ENCODE measurements at places on chromosomes 7 and 10.

DNA sequence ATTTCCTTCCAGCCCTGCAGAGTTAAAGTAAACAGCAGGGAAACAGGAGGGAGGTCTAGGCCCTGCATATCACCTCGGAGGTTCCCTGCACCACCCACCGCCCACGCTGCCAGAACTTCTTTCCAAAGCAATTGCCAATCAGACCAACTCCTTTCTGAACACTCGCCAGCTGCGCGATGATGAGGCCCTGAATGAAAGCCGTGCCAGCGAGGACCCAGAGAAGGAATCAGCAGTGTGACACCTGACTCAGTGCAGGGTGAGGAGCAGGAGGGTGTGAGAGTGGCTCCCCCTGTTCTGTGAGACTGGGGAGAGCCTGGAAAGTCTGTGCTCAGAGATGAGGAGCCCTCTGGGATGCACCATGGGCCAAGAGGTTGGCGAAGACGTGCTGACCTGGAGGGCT is 3.3 kb upstream of the TCERG1L start:
- no peak for DNase-seq

- DNase-seq = no peak
Observed at GRCh38 chr10:131532745-131533341, 221.3 kb upstream of the TCERG1L start.

DNA sequence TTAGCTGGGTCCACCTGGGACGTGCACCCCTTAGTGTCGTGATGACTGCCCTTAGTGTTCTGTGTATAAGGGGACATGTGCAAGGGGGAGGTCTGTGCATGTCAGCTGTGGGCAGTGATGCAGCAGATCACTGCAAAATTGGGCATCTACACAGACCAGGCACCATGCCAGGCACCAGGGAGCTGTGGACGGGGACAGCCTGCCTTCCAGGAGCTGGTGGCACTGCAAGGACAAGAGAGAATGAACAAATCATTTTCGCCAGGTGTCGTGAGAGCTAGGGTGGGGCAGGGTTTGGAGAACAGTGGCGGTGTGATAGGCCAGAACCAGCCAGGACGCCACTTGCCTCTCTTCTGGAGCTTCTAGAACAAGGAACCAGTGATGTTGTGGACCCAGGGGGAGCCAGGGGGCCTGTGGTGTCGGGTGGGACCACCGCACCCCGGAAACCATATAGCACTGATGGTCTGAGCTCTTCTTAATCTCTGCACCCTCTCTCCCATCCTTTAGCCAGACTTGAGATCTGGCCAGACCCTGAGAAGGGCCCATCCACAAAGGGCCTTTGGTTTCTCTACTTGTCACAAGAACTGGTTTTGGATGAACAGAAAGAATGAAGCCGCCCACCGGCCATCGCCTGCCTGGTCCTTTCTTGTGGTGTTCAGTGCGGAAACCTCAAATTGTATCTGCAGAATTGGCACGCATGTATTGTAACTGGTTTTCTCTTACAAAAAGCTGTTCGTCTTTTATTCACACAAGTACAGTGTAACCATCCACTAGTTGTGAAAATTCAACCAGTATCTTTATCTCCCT is 30.7 kb downstream of the PRF1 start:
- DNase-seq = peak; percentile 21

DNA sequence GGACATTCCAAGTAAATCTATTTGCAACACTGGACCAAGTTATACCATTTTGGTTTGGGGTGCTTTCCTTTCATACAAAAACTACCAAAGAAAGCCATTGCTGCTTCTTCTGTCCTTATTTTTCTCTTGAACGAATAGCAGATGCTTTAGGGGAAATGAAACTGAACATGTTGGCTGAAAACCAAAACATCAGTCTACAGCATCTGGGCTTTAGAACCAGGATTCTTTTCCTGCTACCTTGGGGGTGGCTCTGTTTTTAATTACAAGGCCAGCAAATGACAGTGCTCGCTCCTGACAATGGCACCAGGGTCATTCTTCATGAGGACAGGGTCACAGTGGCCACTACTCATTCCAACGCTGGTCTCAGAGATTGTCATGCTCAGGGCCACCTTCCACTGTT is 80.3 kb downstream of the WDR11 start:
- no peak for DNase-seq

GRCh38 chr7:106952001-106952657 is 87.0 kb downstream of the PIK3CG start:
- DNase-seq = no peak

- DNase-seq = no peak
Observed at GRCh38 chr7:6501586-6502564, 49.4 kb downstream of the GRID2IP start.

DNA sequence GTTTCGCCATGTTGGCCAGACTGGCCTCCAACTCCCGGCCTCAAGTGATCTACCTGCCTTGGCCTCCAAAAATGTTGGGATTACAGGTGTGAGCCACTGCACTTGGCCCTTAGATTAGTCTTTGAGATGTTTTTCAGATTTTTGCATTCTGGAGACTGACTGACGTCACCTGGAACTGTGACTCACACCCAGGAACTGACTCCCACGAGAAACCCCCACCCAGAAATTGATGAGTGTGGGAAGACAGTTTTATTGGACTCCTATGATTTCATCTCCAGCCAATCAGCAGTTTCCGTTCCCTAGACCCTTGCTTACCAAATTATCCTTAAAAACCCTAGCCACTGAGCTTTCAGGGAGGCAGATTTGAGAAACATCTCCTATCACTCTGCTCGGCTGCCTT is 867.3 kb downstream of the TYW1 start:
- DNase-seq = no peak

- DNase-seq = no peak
Observed at GRCh38 chr7:157605638-157606037, 268.8 kb downstream of the DNAJB6 start.

DNA sequence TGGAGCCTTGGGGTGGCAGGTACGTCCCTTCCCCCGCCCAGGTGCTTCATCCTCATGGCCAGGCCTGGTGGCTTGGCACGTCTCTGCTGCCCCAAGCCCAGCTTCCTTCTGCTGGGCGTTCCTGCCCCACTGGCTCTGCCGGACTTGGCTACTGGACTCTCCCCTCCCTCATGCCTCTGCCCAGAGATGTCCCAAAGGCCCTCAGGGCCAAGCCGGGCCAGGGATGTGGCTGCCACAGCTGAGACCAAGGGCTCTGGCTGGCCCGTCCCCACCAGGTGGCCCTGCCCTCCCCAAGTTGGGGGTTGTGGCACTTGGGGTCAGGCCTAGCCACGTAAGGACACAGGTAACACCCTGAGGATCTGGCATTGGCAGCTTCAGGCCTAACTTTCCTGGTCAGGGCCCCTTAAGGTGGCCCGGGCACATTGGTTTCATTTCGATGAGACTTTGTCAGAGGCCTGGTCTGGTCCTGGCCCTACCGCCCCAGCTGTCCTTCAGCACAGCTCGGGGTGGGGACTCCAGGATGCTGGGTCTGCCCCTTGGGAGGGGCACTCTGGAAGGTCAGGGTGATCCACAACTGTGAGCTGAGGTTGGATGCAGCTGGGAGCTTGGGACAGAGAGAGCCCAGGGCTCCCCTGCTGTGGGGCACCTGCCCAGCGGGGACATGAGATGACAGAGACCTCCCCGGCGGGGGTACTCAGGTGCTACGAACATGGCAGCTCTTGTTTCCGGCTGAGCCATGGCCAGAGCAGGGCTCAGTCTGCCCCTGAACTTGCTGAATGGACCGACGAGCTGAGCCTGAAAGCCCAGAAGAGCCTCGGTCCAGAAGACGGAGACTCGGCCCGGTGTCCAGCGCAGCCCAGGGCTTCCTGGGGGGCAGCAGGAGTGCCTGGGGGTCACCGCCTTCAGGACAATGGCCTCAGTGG is 2.9 kb downstream of the BHLHA15 start:
- DNase-seq = no peak

GRCh38 chr7:151629713-151630272 is 110.1 kb upstream of the RHEB start:
- no peak for DNase-seq

DNA sequence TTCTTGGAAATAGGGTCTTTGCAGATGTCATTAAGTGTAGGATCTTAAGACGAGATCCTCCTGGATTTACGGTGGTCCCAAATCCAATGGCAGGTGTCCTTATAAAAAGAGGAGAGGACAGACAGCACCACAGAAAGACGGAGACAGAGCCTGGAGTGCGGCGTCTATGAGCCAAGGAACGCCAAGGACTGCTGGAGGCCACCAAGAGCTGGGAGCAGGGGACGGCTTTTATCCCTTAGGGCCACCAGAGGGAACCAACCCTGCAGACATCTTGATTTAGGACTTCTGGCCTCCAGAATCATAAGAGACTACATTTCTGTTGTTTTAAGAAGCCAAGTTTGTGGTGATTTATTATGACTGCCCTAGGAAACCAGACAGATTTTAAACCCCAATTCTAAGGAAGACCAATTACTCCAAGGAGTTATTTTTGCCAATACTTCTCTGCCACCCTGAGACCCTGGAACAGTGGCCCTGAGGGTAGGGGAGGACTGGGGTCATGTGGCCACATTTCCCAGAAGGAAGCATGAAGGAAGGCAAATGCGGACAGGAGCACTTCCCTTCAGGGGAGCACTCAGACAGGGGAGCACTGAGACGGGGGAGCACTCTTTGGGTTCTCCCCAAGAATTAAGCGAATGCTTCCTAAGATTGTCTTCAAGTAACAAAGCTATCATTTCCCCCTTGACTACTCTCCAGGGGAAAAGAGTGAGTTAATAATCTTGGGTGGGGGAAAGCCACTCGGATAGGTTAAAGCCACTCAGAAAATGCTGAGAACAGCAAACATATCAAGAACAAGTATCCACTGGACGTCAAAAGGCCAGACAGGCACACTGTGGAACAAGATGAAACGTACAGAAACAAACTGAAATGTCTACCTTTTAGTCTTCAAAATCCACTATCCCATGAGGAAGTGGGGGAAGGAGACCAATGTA is 67.5 kb downstream of the CHST15 start:
- peak; percentile 73 for DNase-seq

DNA sequence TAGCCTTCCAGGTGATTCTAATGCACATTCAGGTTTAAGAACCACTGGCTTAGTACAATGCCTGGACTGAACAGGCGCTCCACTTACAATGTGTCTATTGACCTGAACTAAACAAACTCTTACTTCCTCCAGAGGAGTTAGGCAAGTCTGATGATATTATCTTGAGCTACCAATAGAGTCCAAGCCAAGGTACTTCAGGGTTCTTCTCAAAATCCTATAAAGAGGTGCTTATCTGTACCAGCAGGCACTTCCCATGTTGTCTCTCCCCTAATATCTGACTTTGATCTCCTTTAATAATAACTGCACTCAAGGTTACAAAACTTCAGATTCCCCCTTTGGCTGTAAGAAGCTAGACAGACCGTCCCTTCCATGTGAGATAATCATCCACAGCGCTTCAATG is 157.0 kb upstream of the SVIL start:
- peak; percentile 47 for DNase-seq

GRCh38 chr10:43383204-43383971 is 12.0 kb downstream of the FXYD4 start:
- DNase-seq = peak; percentile 25

DNA sequence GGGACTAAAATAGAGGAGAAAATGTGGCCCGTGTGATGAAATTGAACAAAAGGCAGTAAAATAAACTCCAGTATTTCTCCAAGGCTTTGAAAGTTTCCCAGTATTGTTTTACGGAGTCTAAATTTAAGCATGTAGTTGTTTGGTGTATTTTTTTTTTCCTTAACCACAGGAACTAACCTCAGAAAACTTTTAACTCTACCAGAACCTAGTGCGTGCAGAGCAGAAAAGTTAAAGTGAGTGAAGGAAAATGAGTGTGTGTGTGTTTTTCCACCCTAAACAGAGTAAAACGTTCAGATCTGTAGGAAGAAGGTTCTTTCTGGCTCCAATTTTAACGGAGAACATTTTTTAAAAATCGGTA is 812 bp downstream of the PROSER2 start:
- DNase-seq = peak; percentile 47

DNA sequence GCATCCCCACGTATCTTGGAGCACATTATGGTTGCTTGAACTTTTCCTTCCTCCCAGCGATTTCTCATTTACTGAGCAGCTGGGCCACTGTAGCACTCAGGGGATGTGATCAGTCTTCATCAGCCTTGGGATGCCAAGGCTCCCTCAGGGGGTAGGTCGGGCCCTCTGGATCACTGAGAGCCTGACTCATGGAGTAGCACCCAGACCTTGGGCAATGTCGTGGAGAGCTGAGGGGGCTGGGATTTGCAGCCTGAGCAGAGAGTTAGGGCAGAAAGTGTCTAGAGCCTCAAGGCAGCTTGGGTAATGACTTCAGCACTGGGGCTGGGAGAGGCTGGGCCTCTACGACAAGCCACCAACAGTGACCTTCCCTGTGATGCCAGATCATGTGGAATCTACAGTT is 86.5 kb upstream of the CXCL12 start:
- no peak for DNase-seq

DNA sequence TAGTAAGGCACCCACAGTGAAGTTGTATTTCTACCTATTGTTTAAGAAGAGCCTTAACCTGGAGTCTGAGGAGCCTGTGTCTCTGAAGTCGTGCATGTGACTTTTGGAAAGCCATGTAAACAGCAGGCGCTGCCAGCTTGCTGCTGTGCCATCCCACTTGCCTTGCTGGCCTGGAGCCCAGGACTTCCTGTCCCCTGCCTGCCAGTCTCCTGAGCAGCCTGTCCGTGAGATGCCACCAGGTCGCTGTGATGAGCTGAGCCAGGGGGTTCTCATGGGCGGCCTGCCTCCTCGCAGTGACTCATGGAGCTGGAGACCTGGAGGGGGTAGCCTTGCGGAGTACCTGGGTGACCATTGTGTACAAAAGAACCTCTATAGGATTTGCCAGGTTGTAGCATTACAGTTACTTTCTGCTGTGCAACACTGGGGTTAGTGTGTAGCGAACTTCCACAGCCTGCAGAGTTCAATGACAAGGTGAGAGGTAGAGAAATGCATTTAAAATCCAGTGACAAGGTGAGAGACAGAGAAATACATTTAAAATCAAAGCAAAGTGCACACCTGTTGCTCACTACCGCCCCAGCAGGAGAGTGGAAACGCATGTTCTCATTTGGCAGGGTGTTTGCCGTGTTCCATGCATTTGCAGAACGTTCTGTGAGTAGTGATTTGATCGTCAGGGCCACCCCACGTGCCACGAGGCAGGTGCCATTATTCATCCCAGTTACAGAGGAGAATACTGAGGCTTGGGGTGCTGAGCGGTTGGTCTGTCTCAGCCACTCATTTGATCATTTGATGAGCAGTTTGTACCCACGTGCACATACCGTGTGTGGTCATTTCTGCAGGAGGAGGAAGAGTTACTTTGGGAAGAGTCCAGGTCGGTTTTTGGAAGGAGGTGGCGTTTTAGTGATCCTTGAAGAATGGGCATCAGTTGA is 36.6 kb upstream of the BHLHA15 start:
- DNase-seq = no peak

- no peak for DNase-seq
Observed at GRCh38 chr10:57825015-57825414, 442.7 kb downstream of the IPMK start.

DNA sequence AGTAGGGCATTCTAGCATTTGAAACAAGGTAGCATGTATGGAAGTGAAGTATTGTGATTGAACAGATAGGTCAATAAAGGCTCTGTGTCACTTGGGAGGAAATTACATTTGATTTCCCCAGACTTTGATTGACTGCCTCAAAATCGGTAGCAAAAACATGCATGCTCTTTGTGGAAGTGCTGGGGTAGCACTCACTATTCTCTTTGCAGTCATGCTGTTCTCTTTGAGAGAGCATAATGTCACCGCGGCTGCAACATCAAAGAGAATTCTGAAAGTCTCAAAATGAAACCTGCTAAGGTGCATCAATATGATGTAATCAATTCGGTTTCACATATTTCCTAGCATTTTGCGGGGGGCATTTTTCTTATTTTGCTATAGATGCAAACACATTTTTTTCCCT is 64.2 kb downstream of the ARMC3 start:
- no peak for DNase-seq

- no peak for DNase-seq
Observed at GRCh38 chr10:126686268-126686667, 15.8 kb upstream of the C10orf90 start.

- peak; percentile 4 for DNase-seq
Observed at GRCh38 chr7:28328822-28329660, 83.3 kb upstream of the CREB5 start.

Data from hematopoietic multipotent progenitor cell treated with erythropoietin and hydrocortisone succinate and interleukin-3 and kit ligand, for 4 days (in vitro differentiated cells).